ENCODE measurements at places on chromosomes 7 and 10.

DNA sequence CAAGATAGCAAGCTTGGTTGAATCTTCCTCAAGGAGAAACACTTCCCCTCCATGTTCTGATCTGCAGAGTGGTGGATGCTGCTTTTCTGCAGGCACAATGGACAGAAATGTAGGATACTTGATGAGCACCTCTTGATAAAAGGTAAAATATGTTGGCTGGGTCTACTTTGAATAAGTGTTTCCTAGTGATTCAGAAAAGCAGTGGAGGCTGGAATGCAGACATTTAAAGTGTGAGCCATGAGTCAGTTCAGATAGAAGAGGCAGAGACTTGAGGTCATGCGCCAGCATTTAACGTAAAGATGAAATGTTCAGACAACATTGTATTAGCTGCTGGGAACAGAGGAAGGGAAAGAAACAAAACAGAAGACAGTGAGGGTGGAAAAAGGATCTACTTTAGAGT is 403.1 kb downstream of the ADRA2A start:
- no peaks in the 10 kb centered on the region for H3K4me1 ChIP-seq
- H3K27me3 ChIP-seq, result no peaks in the 10 kb centered on the region
- no peak overlapping the region for H3K4me3 ChIP-seq
- no peak for DNase-seq

DNA sequence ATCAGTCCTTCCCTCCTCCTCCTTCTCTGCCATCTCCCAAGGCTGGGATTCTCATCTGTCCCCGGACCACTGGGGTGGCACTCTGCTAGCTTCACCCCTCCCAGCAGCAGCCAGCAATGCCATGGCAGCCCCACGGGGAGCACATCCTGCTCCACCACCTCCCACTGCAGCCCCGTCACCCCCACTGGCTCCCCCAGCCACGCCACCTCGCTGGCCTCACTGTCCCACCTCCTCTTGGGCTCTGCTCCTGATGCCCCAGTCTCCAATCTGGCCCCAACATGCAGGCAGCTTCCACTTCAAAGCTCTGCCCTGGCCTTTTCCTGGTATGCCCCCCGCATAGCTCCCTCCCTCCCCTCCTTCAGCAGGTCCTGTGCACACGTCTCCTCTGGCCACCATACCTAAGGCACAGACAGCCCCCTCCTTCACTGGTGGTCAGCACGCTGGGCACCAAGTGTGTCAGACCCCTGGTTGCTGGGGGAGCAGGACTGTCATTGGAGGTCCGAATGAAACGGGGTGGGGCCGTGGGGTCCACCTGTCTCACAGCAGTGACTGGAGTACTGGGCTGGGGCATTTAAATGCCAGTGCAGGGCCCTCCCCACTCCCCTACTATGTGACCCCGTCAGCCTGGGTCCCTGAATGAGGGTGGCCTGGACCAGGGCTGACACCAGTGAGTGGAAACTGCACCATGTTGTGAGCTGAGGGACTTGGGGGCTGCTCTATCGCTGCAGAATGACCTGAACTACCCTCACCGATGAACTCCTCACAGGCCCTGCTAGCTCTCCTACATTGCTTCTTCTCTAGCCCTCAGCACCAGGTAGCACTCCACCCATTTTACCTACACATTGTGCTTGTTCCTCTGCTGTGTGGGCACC is 38.7 kb downstream of the RASGEF1A start:
- no peak for DNase-seq
- peaks cover 2% of the 10 kb centered on the region for H3K4me1 ChIP-seq
- H3K36me3 ChIP-seq, result no peaks in the 10 kb centered on the region

DNA sequence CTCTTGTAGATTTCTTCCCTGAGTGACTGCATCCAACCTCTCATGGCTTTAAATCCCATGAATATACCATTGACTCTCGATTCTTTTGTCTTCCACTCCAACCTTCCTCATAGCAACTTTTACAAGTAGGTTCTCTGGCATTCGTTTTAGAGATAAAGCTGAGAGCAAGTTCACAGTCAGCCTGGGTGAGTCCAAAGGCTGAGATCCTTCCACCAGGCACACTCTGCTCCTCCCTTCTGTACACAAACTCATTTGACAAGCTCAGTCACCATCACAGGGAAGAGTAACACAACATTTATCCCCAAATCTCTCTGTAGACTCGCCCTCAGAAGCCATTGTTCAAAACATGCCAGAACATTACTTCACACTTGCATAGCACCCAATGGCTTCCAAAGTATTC is 10.9 kb downstream of the CTTNBP2 start:
- H3K4me1 ChIP-seq, result no peaks in the 10 kb centered on the region
- no peak overlapping the region for H3K27ac ChIP-seq
- no peak for DNase-seq
- H3K27me3 ChIP-seq, result no peaks in the 10 kb centered on the region
- H3K4me3 ChIP-seq, result no peak overlapping the region
- no peaks in the 10 kb centered on the region for H3K36me3 ChIP-seq

DNA sequence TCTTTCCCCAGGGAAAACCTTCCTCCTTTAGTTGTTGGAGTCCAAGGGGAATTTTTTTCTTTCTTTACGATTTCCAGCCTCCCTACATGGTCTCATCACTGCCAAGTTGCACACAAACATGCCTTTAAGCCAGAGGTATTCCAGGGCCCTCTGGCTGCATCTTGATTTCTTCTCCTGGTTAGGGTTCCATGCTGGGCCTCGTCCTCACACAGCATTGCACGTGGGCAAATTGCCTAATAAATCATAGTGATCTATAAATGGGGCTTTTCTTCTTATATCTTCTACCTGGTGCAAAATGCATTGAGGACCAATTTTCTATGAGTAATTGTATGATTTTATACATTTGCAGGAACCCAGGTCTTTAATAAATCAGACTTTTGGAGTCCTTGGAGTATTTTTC is 284.2 kb downstream of the C7orf25 start:
- no peak for DNase-seq
- no peaks in the 10 kb centered on the region for H3K36me3 ChIP-seq
- peaks cover 10% of the 10 kb centered on the region for H3K4me1 ChIP-seq
- H3K27ac ChIP-seq, result no peak overlapping the region
- H3K4me3 ChIP-seq, result no peak overlapping the region

DNA sequence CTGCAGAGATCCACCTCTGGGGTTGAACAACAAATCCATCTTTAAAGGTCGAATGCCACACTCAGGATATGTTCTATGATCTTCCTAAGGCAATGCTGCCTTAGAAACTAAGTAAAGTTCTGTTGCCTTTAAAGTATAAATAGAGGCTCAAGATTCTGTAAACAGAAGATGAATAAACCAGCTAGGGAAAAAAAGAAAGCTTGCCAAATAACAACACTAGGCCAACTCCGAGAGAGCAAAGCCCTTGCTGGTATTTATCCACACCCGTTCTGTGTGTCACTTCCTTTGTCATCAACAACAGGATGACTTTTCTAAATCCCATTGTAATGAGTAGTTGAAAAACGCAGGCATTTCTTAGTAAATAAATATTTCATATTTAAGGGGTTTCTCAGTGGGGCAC is 330.0 kb upstream of the GLI3 start:
- no peaks in the 10 kb centered on the region for H3K4me1 ChIP-seq
- H3K27ac ChIP-seq, result no peak overlapping the region
- no peaks in the 10 kb centered on the region for H3K27me3 ChIP-seq
- no peak for DNase-seq

- DNase-seq, result no peak
- no peaks in the 10 kb centered on the region for H3K27me3 ChIP-seq
- no peak overlapping the region for H3K4me3 ChIP-seq
- peaks cover 6% of the 10 kb centered on the region for H3K4me1 ChIP-seq
- no peak overlapping the region for H3K27ac ChIP-seq
These were observed 9.0 kb upstream of the VIM start for GRCh38 chr10:17219024-17219423.

DNA sequence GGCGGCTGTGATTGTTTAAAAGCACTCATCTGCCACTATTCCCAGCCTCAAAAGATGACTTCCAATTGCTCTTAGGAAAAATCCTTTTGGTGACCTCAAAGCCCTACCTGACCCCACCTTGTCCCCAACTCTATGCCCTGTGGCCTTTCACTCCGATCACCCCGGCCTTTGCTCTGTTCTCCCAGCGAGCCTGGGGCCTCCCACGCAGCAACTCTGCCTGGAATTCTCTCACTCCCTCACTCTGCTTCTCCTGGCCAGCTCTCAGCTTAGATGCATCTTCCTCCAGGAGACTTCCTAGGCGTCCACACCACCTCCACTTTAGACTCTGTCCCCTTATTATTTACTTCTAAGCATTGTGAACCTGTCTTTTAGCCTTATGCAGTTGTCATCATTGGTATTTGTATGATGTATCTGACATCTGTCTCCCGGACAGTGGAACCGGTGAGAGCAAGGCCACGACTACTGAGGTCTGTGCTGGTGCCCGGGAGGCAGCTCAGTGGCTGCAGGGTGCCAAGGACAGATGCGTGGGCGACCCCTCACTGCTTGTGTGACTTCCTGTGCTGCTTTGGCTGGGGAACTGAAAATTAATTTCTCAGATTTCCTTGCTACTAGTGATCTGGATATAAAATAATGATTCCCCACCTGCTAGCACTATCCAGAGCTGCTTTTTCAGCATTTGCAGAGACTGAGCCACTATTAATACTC is 63.0 kb downstream of the PIP4K2A start:
- H3K4me3 ChIP-seq, result no peak overlapping the region
- no peak for DNase-seq
- no peaks in the 10 kb centered on the region for H3K27me3 ChIP-seq
- no peaks in the 10 kb centered on the region for H3K36me3 ChIP-seq
- H3K27ac ChIP-seq, result no peak overlapping the region
- H3K4me1 ChIP-seq, result peaks cover 4% of the 10 kb centered on the region

DNA sequence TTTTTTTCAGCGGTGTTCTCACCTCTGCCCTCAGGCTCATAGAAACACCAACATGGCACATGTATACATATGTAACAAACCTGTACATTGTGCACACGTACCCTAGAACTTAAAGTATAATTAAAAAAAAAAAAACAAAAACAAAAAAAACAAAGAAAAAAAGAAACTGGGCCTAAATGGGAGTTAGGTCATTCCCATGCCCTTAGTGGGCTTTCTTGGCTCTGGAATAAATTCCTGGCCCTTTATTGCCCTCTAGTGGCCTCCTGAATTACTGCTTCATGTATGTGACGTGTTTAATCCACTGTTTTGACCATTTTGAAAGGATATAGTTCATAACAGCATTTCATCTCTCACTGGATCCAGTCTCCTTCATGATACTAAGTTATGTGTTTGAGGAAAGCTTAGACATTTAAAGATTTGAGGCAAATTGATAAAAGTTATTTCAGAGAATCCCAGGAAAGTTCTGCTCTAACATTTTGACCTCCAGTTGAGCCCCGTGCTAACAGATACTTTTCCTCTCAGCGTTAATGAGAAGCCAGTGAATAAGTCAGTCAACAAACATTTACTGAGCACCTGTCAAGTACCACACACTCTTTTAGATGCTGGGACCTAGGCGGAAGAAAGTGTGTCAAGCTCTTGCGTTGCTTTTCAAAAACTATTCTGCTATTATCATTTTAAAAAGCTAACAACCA is 54.7 kb upstream of the SYPL1 start:
- H3K27ac ChIP-seq, result no peak overlapping the region
- peak; percentile 74 for DNase-seq
- H3K36me3 ChIP-seq, result no peaks in the 10 kb centered on the region
- H3K27me3 ChIP-seq, result no peaks in the 10 kb centered on the region
- H3K4me3 ChIP-seq, result no peak overlapping the region

GRCh38 chr7:4216016-4216415 is 466.1 kb upstream of the FOXK1 start:
- H3K27ac ChIP-seq, result no peak overlapping the region
- H3K27me3 ChIP-seq, result no peaks in the 10 kb centered on the region
- peaks cover 6% of the 10 kb centered on the region for H3K36me3 ChIP-seq
- no peak overlapping the region for H3K4me3 ChIP-seq
- H3K4me1 ChIP-seq, result no peaks in the 10 kb centered on the region

GRCh38 chr10:83153714-83154113 is 985.6 kb upstream of the GHITM start:
- H3K27me3 ChIP-seq, result no peaks in the 10 kb centered on the region
- no peak overlapping the region for H3K4me3 ChIP-seq
- H3K4me1 ChIP-seq, result no peaks in the 10 kb centered on the region
- no peak for DNase-seq
- no peaks in the 10 kb centered on the region for H3K36me3 ChIP-seq
- H3K27ac ChIP-seq, result no peak overlapping the region

- DNase-seq, result no peak
- H3K27me3 ChIP-seq, result no peaks in the 10 kb centered on the region
- H3K4me1 ChIP-seq, result no peaks in the 10 kb centered on the region
- H3K36me3 ChIP-seq, result no peaks in the 10 kb centered on the region
- H3K4me3 ChIP-seq, result no peak overlapping the region
These were observed 146.7 kb downstream of the ATE1 start for GRCh38 chr10:121781101-121781500.

DNA sequence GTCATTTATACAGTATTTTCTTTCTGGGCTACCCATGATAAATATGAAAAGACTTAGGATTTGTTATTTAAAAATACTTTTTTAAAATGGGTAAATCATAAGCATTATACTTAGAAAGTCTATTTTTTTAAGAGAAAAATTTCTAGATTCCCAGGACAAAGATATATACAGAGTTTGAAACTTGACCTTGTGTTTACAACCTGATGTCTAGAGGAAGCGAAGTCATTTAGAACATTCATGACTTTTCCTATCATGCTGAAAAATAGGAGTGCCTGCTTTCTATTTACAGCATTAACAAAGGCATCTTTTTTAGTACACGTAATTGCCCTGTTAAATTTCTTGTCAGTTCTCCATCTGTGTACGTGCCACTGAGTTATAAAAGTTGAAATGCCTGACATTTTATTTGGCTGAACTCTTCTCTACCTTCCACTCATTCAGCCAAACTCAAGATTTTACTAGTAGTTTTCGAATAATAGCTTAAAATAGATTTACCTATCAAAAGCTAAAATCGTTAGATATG is 23.0 kb downstream of the GNAT3 start:
- no peak overlapping the region for H3K4me3 ChIP-seq
- no peaks in the 10 kb centered on the region for H3K36me3 ChIP-seq
- no peaks in the 10 kb centered on the region for H3K4me1 ChIP-seq
- H3K27me3 ChIP-seq, result no peaks in the 10 kb centered on the region
- no peak for DNase-seq
- no peak overlapping the region for H3K27ac ChIP-seq

GRCh38 chr7:64849250-64849923 is 53.7 kb upstream of the ZNF273 start:
- H3K4me3 ChIP-seq, result no peak overlapping the region
- H3K36me3 ChIP-seq, result no peaks in the 10 kb centered on the region
- no peak overlapping the region for H3K27ac ChIP-seq
- DNase-seq, result no peak
- no peaks in the 10 kb centered on the region for H3K27me3 ChIP-seq
- H3K4me1 ChIP-seq, result no peaks in the 10 kb centered on the region

- H3K27me3 ChIP-seq, result no peaks in the 10 kb centered on the region
- no peaks in the 10 kb centered on the region for H3K4me1 ChIP-seq
- H3K4me3 ChIP-seq, result no peak overlapping the region
- H3K27ac ChIP-seq, result no peak overlapping the region
- no peaks in the 10 kb centered on the region for H3K36me3 ChIP-seq
These were observed 94.4 kb upstream of the SEMA3C start for GRCh38 chr7:81013083-81013817.

- no peaks in the 10 kb centered on the region for H3K27me3 ChIP-seq
- H3K36me3 ChIP-seq, result no peaks in the 10 kb centered on the region
- H3K4me1 ChIP-seq, result no peaks in the 10 kb centered on the region
- no peak for DNase-seq
- H3K27ac ChIP-seq, result no peak overlapping the region
These were observed 912.0 kb downstream of the SORCS1 start for GRCh38 chr10:106252541-106252940.

- DNase-seq, result no peak
- H3K27ac ChIP-seq, result no peak overlapping the region
- H3K27me3 ChIP-seq, result no peaks in the 10 kb centered on the region
- H3K4me1 ChIP-seq, result no peaks in the 10 kb centered on the region
- H3K36me3 ChIP-seq, result no peaks in the 10 kb centered on the region
- H3K4me3 ChIP-seq, result no peak overlapping the region
These were observed 24.5 kb downstream of the STEAP1 start for GRCh38 chr7:90178679-90179278.
